ENCODE measurements at places on chromosomes 12 and 14.

- DNase-seq = no peak
Measured at GRCh38 chr12:104720339-104721038, 237.6 kb downstream of the SLC41A2 start.

GRCh38 chr12:100643246-100643645 is 69.8 kb downstream of the GAS2L3 start:
- DNase-seq = no peak

DNA sequence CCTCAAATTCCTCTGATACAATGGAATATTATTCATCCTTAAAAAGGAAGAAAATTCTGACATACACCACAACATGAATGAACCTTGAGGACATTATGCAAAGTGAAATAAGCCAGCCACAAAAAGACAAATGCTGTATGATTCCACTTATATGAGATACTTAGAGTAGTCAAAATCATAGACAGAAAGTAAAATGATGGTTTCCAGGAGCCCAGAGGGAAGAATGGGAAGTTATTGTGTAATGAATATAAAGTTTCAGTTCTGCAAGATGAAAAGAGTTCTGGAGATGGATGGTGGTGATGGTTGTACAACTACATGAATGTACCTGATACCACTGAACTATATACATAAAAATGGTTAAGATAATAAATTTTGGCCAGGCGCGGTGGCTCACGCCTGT is 18.3 kb downstream of the VWF start:
- no peak for DNase-seq

- no peak for DNase-seq
Measured at GRCh38 chr14:54554401-54554800, 12.5 kb upstream of the SAMD4A start.

GRCh38 chr14:23171222-23171975 is 12.1 kb downstream of the SLC7A8 start:
- DNase-seq = peak; percentile 79

DNA sequence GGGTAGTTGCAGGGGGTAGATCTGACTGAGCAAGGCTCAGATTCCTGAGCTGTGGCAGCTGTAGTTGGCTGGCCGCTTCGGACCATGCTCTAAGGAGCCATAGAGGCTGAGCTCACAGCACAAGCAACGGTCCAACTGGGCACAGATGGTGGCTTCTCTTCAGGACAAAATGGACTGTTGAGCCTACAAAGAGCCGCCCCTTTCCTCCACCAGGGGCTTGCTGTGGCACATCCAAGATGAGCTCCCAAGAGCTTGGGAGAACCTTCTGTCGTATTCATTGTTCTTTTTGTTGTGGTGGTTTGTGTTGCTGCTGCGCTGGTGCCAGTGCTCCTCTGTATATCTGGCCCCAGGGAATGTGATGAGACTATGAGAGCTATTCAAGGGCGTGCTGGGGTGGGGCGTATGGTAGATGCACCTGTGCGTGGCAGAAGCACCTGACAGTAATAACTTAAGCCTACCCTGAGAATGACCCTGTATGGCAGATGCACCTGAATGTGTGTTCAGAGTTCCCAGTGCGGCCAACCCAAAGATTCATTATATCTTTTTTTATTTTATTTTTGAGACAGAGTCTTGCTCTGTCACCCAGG is 17.8 kb upstream of the LGALS3 start:
- no peak for DNase-seq

GRCh38 chr14:68828698-68829097 is 35.8 kb upstream of the ZFP36L1 start:
- no peak for DNase-seq

DNA sequence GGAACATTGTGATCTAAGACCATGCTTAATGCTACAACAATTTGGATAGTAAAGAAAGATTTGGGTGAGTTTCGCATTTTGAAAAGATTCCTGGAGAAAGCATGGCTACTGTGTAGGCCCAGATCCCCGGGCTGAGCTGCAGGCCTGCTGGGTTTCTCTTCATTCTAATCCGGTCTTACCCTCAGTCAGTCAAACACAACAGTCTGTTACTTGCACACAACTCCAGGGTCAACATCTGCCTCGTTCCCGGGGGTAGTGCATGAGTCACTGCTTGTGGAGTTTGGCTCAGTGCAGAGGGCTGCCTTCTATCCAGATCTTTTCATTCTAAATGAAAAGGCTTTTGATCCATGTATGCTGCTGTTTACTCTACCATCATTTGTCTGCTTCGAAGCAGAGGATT is 60.4 kb upstream of the SEL1L start:
- peak; percentile 36 for DNase-seq

- no peak for DNase-seq
Measured at GRCh38 chr12:27851311-27851710, 71.3 kb upstream of the MANSC4 start.

DNA sequence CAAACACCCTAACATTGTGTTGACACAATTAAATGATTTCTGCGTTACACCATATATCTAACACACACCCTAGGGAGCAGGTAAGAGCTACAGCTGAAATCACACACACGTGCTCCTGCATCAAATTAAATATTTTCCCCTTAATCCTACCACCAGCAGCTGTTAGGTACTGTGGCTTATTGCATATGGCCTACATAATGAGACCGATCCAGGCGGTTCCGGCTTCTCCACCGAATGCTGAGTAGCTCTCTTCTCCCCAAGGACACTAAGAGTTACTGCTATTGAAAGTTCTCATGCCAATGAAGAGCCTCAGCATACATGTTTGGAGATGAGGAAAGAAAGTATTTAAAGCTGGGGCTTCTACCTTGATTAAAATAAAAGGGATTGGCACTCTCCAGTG is 472.2 kb upstream of the STXBP6 start:
- DNase-seq = no peak

DNA sequence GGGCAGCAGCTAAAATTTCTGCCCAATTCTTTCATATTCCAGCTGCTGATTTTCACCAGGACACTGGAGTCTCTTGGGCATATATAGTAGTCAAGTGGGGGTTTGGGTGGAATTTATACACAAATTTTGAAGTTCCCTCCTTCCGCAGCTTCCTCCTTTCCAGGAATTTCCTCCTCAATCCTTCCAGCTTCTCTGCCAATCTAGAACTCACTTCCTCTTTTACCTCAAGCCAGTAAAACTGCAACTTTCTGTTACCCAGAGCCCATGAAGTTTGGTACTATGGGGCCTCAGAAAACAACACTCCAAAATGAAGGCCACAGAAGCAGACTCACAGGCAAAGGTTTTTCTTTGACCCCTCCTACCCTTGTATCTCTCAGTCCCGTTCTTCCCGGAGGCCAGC is 51.7 kb upstream of the G2E3 start:
- DNase-seq = no peak

DNA sequence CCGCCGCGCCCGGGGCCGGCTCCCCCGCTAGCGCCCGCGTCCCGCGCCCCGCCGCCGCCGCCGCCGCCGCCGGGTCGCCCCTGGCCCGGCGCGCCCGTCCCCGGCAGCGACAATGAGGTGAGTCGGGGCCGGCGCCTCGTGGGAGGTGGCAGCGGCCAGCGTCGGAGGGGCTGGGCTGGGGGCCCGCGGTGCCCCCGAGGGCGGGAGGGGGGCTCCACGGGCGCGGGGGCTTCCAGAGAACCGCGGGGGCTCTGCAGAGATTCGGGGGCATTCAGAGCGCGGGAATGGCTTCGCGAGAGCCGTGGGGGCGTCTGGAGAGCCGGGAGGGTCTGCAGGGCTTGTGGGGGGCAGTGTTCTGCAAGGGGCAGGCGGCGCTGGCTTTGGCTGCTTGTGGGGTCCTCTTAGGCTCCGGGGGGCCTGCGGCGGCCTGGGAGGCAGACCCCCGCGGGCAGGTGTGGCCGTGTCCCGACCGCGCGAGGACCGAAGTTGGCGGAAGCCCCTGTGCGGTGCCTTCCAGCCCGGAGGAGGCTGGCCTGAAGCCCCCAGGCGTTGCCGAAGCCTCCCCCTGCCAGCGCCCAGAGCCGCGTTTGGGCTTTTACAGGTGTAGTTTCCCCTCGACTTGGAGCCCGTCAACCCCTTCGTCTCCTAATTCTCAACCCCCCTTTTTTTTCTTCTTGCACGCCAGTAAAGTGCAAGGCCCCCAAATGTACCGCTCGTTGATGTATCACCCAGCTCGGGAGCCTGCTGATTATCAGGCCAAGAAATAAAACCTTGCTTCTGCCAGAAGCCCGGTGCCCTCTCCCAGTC is 93.1 kb upstream of the EVL start:
- peak; percentile 61 for DNase-seq

DNA sequence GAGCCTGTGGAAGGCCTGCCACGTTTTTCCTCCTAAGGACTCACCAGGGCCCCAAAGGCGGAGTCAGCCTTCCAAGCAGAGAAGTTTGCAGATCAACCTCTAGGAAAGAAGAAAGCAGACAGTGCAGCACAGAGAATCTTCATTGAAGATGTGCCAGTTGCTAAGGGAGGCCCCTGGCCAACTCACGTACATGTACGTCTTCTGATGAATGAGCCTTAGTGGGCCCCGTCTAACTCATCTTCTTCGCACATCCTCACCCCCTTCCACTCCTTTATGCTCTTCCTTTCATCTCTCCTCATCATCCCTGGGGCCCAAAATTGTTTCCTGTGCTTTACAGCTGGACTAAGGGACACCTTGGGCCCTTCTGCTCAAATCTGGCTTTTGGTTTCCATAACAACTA is 703.0 kb upstream of the TBX3 start:
- no peak for DNase-seq

DNA sequence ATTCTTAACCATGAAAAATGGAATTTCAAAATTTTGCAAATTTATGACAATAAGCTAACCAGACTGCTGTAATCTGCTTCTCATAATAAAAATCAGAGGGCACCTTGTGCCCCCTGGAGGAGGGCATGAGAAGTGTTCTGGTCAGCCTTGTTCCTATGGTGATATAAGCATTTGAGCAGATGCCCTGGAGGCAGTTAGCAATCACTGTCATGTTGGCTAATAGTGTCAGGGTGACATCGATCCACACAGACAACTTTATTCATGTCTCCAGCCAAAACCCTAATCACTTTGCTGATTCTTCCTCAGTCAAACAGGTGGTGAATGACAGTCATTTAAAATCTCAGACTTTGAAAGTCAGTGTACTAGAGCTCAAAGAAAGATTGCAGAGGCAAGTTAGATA is 943.0 kb downstream of the GALC start:
- peak; percentile 56 for DNase-seq

- DNase-seq = no peak
Measured at GRCh38 chr12:105856048-105856405, 282.7 kb downstream of the NUAK1 start.

DNA sequence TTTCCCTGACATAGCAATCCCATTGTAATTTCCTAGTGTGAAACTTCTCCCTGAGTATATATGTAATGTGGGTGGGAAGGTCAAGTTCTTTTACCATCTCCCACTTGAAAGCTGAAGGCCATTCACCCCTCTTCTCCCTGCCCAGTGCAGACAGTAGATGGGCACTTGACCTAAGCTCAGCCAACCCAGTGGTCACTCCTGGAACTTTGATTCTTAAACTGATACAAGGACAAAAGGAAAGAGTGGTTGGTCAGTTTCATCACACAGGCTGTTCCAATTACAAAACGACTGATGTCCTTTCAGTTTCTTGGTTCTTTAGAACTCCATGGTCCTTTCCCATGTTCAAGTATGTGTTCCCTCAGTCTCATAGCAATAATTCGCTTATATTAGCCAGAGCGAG is 8.4 kb upstream of the APOLD1 start:
- DNase-seq = no peak

GRCh38 chr12:18270958-18271460 is 9.7 kb downstream of the PIK3C2G start:
- DNase-seq = peak; percentile 10

- no peak for DNase-seq
Measured at GRCh38 chr14:28782301-28782700, 15.7 kb downstream of the FOXG1 start.

GRCh38 chr12:105084251-105085250 is at the start of gene ALDH1L2:
Gene ALDH1L2 (minus strand): TSS chr12:105084458. CDS start chr12:105084436, 22 bp downstream.
- DNase-seq = peak; percentile 90

DNA sequence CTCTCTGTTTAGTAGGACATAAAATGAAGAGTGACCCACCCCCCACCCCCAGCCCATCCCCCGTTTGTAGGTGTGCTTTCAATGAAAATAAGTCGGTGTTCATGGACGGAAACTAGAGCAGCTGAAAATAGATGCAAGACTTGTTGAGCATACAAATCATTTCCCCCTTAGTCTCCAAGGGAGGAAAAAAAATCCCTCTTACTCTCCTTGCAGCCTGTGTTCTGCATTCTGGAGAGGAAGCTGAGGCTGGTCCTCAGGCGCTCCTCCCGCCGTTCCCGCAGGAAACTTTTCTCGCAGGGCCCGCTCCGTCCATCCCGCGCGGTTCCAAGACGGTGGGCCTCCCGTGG is 259.0 kb upstream of the E2F7 start:
- no peak for DNase-seq

DNA sequence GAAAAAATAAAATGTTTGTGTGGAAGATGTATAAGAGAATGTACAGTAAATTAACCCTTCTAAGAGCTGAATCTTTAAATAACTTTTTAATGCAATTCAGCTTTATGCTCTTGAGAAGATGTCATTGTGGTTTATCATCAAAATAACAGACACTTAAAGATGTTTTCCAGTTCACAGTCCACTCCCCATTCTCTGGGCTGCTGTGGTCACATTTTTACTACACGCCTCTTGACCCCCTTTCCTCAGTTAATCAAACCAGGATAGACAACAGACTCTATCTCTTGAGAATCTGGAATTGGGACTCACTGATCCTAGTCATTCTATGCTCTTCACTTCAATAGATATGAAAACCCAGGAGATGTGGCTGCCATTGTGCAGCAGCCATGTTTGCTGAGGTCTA is 24.7 kb upstream of the OR6J1 start:
- no peak for DNase-seq

DNA sequence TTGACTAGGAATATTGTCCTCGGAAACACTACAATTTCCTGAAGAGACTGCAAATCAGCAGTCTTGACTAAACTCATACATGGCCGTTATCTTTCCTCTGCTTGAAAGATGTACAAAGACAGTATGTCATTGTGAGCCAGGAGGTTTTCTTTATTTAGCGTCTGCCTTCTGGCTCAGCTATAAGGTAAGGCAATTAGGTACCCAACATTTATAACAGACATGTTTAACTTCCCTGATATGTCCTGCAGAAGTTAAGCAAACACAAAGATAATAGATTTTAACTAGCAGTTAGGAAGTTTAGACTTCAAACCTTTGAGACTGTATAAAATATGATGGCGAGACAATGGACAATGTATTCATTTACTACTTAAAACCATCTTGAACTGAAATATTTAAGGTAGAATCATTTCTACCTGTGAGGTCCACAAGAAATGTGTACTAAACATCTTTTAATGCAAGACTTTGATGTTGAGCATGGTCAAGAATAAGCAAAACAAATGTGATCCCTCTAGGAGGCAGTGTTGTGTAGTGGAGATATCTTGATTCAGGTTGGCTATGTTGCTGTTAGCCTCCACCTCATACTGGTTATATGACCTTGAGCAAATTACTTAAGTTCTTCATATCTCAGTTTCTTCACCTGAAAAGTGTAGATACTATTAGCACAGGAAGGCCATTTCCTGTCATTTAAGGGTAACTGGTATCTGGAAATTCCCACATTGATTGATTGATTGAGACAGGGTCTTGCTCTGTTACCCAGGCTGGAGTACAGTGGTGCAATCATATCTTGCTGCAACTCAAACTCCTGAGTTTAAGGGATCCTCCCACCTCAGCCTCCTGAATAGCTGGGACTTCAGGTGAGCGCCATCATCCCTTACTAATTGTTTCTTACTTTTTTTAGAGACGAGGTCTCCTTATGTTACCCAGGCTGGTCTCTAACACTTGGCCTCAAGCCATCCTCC is 96.3 kb upstream of the EEA1 start:
- DNase-seq = no peak

All from ELF-1 (cell line).